Renal cortex interstitium (tissue), 15 donors: ENCODE measurements at places on chromosomes 1 and 21. TPM values are rescaled to one million over a fixed set of nuclear protein-coding genes. Genes with fewer than 3 reads are reported as not detected.

ARHGEF16 gene
- 28.0 TPM for polyA plus RNA-seq

REN gene
- polyA plus RNA-seq = 80.3 TPM

UBE2U gene
- polyA plus RNA-seq = not detected

GRCh38 chr1:160813215-160813614 is 17.2 kb downstream of the LY9 start:
- no peak for DNase-seq

DNA sequence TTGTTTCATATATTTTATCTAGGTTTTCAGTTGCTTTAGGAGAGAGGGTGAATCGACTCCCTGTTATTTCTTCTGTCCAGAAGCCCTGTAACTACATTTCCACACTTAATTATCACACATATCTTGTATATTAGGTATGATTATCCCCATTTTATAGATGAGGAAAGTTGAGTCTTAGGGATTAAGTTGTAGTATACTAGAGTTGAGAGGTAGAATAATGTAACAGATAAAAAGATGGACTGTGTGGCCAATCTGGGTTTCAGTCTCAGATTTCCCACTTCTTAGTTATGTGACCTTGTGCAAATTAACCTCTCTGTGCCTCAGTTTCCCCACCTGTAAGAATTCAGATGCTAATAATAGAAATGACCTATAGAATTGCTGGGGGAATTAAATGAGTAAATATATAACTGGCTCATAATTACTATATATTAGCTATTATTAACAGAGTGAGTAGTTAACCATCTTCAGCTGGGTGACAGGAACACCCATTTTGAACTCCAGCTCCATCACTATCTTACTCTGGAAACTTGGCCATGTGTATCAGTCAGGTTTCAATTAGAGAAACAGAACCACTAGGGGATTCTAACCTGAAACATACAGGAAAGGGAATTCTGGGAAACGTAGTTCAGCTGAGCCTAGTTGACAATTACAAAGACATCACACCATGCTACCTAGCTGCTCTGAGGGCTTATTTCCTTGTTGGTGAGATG is 20.4 kb upstream of the FOXO6 start:
- no peak for DNase-seq

KRTAP19-1 gene
- polyA plus RNA-seq = not detected

- no peak for DNase-seq
These were observed 57.2 kb downstream of the AGPAT3 start for GRCh38 chr21:43921979-43922945.
